NCI-H187 treated with DMSO at 0.1 percent for 48 hours (cell line): ENCODE measurements at places on chromosomes 5 and 9.
A peak's percentile ranks its signal among the peaks of the same experiment; 100 is the strongest.

GRCh38 chr9:121735065-121735792 is 83.8 kb downstream of the DAB2IP start:
- no peak for DNase-seq

DNA sequence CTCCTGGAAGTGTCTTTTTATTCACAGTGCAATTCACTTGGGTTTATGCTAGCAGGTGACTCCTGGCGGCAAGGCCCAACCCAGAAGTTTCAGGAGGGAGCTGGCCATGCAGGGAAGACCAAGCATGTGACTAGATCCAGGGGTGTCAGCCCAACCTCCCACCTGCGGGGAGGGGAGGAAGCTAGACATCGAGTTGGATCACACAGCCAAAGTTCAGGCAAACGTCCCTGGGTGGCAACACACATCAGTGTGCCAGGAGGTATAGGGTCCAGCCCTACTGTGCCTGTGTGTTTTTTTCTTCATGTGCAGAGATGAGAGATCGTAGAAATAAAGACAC is 25.3 kb downstream of the PNPLA7 start:
- DNase-seq: no peak

DNA sequence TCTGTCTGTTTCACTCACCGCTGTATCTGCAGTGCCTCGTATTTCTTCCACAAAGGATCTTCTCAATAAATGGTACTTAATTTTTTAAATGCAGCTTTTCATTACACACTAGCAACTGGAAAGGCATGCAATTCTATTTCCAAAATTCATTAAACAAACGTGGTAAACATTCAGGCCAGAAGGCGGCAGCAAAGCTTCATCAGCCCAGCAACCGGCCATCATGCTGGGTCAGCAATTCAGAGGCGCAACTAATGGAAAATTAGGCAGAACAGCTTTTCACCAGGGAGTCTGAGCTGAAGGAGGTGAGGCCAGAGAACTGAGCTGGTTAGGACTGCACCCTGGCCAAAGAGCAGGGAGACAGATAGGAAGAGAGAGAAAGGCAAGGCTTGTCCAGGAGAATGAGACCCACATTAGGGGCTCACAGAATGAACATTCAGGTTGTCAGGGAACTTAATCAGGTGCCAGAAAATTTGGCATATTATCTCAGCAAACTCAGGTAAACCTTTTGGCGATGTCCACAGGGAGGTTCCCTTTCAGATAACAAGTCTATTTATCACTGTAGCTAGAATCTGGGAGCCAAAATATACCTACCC is 17.7 kb upstream of the RNF180 start:
- DNase-seq: no peak

- DNase-seq: no peak
These were observed 120.8 kb upstream of the SLC27A6 start for GRCh38 chr5:128844354-128844923.

GRCh38 chr5:35884191-35884769 is 27.6 kb downstream of the IL7R start:
- no peak for DNase-seq

DNA sequence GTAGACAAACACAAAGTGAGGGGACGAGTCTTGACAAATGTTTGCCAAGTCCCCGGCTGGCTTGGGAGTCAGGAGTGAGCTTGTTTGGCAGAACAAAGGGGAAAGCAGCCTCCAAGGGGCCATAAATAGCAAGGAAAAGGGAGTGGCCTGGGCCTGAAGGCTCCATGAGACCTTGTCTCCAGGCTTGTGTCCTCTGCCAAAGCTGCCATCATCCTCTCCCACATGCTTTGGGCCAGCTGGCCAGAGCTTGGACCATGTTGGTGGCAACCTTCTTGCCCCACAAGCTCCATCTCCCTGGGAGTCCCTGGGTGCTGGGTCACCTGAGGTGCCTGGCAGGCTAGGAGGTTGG is 13.3 kb upstream of the PITX1 start:
- DNase-seq: no peak

- DNase-seq: no peak
These were observed 47.8 kb downstream of the NR3C1 start for GRCh38 chr5:143355710-143356109.

DNA sequence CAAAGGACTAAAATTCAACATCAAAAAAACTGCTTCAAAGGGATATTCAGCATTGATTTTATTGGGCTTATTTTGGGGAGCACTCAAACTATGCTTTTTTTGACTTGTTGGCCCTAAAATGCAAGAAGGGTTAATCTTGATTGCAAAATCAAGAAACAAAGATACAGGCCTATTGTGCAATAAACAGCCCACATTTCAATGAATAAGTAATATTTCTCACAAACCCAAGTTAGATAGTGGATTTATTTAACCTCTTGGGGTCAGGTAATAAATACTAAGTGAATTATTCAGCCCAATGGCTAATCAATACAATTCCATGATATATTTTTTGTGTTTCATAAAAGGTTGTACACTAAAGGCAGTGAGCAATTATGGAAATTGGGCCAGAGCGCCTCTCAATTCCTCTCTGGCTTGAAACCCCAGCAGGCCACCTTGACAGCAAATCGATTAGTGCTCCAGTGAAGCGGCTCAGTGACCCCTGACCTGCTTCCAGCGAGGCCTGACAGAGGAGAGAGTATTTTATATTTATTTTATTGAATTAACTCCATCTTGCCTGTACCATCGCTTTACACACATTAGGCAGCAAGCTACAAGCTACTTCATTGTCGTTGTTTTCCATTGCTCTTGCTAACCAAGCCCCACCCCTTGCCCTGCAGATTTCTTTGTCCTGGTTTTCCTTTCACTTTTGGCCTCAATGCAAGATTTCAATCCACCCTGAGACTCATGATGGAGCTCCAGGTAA is 65.5 kb downstream of the EBF1 start:
- peak; percentile 77 for DNase-seq

DNA sequence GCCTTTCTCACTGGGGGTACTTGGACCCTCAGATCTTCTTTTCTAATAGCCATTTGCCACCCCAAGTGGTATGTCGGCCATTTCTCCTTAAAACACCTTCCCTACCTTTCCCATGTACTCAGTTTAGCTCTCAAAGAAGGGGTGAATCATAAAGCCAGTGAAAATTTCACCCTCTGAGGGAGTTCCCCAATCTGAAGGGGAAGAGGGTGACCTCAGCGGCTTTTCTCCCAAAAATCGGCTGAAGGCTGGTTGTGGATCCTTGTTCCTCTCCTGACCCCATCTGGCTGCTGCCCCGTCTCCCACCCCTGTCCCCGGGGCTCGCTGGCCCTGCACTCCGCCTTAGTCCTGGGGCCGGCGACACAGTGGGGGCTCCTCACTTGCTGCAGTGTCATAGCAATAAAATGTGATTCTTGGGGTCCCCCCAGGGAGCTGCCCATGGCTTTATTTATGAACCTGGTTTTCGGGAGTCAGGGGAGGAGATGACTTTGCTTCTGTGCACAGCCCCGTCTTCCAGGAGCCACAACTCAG is 17.3 kb upstream of the LTC4S start:
- DNase-seq: no peak

DNA sequence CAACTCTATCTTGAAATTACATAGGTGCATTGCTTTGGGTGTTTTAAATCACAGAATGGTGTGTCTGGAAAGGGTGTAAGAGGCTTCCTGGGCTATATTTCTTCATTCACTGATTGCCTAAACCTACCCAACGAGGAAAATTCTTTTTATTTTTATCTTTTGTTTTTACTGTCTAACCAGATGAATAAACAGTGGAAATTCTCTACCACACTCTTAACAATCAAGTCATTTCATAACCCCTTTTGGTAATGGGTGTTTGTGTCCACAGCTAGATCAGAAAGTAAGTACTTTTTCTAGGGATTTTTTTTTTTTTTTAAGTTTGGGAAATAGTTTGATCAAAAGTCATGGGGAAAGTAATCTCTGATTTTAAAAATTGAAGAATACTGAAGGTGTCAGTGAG is 27.6 kb upstream of the C5orf47 start:
- no peak for DNase-seq

DNA sequence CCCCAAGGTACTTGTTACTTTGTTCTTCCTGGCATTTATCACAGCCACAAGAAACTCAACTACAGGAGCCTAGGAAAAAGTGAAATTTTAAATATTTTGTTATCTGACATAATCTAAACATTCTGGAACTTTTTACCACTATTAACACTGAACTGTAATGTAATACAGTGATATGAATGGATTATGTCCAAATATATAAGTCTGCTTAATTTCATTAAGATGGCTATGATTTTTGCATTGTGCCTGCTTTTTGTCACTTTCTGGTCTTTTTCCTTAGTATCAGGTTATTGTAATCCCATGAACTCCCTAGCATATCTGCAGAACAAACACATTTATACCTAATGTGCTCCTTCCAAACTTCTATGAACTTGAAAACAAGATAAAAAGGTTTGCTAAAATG is 35.8 kb downstream of the PJA2 start:
- no peak for DNase-seq

- DNase-seq: no peak
These were observed 22.0 kb upstream of the ARHGAP26 start for GRCh38 chr5:142748132-142748531.

DNA sequence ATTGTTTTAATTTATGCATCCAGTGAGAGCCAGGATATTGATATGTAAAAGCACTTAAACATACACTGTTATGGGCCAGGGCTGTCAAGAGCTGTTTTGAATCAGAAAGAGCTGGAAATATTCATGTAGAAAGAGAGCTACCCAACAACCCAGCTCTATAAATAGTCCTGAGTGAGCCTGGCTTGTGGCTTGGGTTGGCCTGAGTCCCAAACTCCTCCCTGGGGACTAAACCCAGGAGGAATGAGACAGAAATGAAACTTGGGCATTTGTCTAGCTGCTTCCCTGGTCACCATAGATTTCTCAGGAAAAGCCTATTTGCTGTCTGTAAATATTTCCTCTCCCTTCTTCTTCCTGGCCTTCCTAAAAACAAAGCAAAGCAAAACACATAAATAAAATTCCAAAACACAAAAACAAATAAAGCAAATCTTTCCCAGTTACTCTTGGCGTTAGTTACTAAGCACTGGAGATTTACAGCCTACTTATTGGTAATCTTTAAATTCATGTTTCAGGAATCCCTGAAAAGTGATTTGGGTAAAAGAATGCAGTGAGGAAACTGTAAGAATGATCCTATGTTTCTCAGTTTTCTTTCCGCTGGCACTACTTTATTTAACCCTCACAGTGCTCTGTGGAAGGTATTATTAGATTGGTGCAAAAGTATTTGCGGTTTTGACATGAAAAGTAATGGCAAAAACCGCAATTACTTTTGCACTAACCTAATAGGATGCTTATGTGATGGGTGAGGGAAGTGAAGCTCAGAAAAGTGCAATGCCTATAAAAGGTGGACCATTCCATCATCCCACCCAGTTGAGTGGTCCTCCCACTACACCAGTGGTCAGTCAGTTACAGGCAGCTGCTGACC is 111.8 kb downstream of the CARTPT start:
- DNase-seq: peak; percentile 84

DNA sequence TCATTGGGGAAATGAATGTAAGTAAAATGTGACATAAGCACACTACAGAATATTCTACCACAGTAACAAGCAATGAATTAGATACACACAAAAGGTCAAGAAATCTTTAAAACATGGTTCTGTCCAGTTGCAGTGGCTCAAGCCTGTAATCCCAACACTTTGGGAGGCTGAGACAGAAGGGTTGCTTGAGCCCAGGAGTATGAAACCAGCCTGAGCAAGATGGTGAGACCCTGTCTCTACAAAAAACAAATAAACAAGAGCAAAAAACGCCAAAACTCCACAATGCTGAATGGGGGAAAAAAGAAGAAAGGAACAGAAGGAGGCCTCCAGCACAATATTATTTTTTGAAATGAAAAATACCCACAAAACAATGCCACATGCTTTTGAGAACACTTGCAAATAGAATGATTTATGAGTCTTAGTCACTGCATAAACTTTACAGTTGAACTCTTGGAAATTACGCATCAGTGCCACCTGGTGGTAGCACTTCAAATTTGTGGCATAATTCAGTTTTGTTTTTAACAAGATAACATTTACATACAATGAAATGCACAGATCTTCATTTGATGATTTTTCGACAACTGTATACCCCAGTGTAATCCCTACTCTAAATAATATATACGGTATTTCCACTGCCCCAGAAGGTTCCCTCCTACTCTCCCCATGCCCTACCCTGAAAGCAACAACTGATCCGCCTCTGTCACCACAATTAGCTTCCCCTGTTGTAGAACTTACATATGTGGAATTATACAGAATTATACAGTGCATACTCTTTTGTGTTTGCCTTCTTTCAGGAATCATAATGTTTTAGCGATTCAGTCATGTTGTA is 14.4 kb upstream of the SPINK4 start:
- no peak for DNase-seq

GRCh38 chr9:122360891-122361290 is 9.9 kb upstream of the PTGS1 start:
- no peak for DNase-seq

- no peak for DNase-seq
These were observed 84.7 kb downstream of the BASP1 start for GRCh38 chr5:17302106-17302505.

DNA sequence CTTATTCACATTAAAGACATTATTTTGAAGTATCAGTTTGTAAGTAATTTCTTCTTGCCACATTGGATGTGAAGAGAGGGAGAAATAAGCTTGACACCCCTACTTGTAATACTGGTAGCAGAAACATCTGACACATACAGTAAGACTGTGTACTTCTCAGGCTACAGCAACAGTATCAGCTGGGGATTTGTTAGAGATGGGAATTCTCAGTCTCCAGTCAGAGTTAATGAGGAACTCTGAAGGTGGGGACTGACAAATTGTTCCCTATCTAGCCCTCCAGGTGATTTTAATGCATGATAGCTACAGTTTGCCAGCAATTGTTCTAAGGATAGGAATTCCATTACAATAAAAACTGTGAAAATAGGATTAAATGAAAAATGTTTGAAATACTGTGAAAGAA is 524.8 kb downstream of the PRR16 start:
- DNase-seq: no peak

DNA sequence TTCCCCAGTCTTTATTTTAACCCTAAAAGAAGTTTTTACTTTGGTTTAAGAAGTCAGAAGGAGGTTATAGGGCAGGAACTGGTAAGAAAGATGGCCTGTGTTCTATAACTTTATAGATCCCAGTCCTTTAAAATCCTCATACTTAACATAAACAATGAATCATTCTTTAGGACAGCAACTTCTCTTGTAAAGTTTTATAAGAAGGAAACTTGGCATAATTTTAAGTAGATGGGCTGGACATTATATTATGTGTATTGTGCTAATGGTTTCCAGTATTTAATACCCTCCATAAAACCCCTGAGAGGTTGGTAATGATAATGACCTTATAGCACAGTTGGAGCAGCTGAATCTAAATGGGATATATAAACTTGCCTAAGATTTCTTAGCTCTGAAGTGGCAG is 247.2 kb downstream of the FAM170A start:
- no peak for DNase-seq

- no peak for DNase-seq
These were observed 1018.9 kb upstream of the ARRDC3 start for GRCh38 chr5:92402045-92402444.

GRCh38 chr5:36301858-36302603 is at the start of gene RANBP3L:
Gene RANBP3L, minus strand, starts transcription at chr5:36301902. Its CDS starts 486 bp downstream, at chr5:36301416.
- no peak for DNase-seq

DNA sequence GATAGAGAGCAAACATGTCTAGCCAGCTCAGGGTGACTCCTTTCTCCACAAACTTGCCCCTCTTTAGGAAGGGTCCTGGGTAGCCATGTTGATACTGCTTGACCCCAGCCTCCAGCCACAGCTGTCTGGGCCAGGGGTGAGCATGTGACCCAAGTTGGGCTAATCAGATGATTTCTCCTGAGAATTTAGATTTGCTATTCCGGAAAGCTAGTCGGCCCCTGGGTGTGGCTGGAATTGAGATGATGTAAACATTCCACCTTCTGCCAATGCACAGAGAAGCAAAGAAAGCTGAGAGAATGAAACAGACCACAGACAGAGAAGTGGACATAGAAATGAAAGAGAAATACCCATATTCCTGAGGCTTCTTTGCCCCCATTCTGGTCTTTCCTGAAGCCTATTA is 17.8 kb upstream of the B4GALT1 start:
- DNase-seq: no peak
